Inflammatory macrophage treated with lipopolysaccharide for 1 hour (primary cell): ENCODE measurements at places on chromosomes 1 and 21.
A peak's percentile ranks its signal among the peaks of the same experiment; 100 is the strongest.

DNA sequence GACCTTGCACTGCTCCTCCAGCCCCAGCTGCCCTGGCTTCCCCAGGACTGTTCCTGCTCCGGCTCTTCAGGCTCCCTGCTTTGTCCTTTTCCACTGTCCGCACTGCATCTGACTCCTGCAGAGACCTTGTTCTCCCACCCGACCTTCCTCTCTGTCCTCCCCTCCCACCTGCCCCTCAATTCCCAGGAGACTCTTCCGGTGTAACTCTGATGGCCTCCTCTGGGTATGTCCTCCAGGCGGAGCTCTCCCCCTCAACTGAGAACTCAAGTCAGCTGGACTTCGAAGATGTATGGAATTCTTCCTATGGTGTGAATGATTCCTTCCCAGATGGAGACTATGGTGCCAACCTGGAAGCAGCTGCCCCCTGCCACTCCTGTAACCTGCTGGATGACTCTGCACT, 550 bp downstream of the ACKR1 start:
- no peak for DNase-seq

DNA sequence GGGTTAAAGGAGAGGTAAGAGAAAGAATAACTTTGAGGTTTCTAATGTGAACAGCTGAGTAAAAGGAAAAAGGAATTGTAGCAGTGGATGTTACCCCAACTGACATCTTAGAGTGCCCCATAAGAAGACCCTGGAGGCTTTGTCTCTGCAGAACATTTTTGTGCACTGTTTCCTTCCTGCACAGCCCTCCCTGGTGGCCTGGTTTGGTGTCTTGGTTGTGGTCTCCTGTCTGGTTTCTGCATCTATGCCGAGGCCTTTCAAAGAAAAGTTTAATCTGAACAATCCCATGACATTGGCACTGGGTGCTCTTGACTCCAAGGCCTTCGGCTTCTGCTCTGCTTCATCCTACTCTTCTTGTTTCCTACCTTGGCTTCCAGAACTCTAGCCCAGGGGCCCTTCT, 57.8 kb downstream of the RHOU start:
- DNase-seq: no peak

- DNase-seq: no peak
These were observed 78.7 kb downstream of the GREM2 start for GRCh38 chr1:240533154-240533780.

- no peak for DNase-seq
These were observed 28.5 kb downstream of the ETNK2 start for GRCh38 chr1:204123376-204123775.

GRCh38 chr21:39336457-39337008, 12.4 kb downstream of the HMGN1 start:
- DNase-seq: no peak

- no peak for DNase-seq
These were observed 20.7 kb downstream of the IRF2BP2 start for GRCh38 chr1:234589064-234589800.

GRCh38 chr1:165671526-165671925, 26.8 kb downstream of the ALDH9A1 start:
- DNase-seq: peak; percentile 79

GRCh38 chr1:29515170-29515955, 279.0 kb downstream of the PTPRU start:
- no peak for DNase-seq

DNA sequence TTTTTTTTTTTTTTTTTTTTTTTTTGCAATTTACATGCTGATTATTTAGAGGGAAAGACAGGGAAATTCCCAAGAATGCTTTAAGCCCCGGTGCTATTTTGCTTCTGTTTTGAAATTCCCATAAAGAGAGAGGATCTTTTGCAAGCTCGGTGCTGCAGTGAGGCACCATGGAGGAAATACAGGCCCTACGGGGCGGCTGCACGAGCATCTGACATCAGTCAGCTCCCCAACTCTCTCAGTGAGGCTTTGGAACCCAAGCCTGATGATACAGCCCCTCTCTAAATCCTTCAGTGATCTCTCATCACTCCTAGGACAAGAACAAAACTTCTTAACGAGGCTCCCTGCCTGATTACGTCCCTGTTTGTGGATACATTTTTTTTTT, 791 bp upstream of the CHI3L1 start:
- peak; percentile 97 for DNase-seq

DNA sequence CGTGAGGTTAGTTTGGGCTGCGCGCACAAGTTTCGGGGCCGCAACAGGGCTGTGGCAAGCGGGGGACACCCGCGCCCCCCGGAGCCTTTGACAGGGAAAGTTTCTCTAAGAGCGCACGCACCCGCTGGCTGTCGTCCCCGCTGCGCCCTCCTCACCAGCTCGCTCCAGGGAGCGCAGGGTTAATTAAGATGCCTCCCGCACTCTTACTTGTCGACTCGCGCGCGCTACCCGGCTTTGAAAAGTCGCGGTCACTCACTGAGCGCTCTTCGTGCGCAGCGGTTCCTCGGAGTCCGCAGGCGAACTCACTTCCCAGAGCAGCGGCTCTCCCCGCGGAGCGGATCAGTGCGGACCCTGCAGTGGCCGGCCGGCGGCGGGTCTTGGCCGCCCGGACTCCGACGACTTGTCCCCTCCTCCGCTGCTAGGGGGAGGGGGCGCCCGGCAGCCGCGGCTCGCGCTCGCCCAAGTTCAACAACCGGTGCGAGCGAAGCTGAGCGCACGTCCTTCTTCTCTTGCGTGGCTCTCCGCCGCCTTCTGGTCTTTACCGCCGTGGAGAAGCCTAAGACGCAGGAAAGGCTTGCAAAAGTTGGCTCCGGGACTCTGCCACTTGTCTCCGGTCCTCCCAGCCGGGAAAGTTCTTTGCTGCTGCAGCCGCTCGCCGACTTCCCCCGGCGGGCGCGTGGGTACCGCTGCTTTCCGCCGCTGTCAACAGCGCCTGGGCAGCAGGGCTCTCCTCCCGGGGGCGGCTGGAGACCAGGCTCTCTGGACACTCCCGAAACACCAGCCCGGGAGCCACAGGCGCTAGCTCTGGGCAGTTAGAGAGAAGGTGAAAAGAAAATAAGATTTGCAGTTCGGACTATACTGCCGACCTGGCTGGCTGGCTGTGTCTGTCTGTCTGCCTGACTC, 506 bp downstream of the JUN start:
- DNase-seq: peak; percentile 43

DNA sequence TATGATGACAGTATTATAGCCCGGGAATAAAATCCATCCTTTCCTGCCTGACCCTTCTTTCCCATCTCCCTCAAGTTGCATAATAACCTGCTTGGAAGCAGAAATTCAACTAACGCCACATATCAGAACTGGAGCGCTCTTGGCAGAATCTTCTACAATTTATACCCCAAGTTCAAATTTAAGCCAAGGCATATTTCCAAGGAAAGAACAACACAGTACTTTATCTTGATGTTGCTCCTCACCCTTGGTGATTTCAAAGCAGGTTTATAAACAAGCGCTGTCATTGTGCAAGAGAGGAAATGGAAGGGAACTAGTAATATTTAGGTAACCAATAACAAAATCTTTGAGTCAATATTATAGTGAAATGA, 38.0 kb upstream of the PTGFRN start:
- no peak for DNase-seq

DNA sequence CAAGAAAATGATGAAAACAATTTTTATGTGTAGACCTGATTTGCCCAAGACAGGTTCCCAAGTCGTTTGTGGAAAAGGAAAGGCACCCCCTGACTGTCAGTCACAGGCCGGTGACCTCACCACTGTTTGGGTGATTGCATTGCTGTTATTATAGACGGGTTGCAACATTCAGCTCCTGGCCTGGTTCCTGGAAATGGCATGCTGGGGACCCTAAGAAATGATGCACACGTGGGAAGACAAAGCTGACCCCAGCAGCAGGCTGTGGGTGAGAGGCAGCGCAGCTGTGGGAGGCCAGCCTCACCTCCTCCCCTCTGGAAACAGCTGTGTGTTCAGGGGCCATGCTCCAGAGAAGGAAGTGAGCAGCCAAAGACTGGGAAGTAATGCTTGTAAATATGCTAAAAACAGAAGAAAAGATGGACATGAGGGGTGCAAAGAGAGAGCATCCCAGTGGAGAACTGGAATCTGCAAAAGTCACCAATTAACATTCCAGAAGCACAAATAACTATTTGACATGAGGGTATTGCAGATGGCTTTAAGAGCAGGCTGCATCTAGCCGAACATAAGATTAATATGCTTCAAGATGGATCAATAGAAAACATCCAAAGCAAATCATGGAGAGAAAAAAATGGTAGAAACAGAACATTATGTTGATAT, 23.4 kb upstream of the ABCG1 start:
- peak; percentile 98 for DNase-seq

DNA sequence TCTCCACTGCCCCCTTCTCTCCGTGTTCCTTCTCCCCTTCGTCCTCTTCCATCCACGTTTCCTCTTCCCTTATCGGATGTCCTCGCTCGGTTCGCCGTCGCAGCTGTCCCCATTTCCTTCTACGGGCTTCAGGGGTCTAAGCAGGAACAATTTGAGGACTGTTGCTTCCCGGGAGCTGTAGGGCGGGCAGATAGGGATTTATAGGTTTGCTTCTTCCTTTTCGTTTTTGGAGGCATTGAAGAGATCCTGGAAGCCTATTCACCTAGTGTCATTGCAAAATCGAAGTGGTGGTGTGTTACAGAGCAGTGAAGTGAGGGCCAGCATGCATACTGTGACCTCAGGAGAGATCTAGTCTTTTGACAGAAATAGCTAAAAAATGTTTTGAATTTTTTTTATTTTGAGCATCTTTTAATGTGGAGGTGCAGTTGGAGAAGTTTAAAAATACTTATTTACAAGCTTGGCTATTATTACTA, 897 bp downstream of the ZYG11B start:
- peak; percentile 22 for DNase-seq

DNA sequence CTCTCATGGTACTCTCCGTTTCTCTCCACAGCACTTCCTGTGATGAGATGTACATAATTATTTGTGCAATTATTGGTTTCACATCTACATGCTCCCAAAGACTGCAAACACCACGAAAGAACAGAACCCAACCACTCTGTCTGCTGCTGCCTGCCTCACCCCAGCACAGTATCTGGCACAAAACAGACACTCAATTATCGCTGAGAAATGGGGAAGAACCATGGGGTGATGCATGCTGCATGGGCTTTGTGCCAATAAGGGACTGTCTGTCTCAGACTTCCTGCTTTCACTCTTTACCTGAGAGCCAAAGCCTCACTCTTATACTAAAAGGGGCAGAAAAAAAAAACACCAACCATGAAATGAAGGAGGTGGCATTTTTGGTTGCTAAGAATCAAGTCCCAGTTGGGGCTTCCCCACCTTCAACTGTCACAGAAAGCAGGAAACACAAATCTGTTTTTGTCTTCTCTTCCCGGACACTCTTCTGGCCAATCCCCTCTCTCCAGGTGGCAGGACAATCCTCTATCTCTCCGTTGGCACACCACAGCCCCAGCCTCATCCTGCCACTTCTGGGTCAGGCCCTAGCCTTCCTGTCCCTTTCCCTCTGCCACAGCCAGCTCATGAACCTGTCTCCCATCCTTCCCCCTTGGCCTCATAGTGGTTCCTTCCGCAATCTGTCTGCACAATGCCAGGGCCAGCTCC, 82.0 kb downstream of the TGFBR3 start:
- peak; percentile 11 for DNase-seq

GRCh38 chr1:245999697-246000637, 507.1 kb downstream of the SMYD3 start:
- DNase-seq: no peak

DNA sequence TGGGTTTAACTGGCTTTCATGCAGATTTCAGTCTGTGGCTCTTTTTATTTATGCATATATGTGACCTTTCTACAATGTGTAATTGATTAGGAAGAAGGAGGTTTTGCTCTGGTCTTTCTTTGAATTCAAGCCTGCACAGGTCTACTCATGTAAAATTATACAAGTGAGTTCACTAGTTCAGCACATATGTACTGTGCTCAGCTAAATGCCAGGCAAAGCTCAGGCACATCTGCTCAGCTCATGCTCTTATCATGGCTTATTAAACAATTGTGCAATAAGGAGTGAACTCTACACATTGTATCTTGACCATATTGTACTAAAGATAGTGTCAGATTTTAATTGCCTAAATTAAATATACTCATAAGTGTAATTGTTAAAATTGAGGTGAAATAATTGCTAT, 378.4 kb downstream of the ADGRL2 start:
- no peak for DNase-seq

- no peak for DNase-seq
These were observed 56.0 kb downstream of the KCNJ15 start for GRCh38 chr21:38312822-38313221.

DNA sequence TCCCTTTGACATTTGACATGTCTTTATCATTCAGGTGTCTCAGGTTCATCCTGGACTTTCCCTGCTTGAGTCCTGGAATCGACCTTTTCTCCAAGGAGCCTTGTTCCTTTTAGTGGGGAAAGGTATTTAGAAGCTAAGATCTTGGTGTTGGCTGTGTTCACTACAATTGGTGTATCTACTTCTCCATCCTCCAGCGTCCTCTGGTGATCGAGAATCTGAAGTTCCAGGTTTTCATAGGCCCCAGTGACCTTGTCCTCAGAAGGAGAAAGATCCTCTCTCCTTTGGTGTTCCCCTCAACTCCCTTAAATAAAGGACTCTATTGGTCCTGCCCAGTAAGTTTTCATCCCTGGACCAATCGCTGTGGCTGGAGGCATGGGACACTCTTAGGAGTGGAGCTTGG, 22.1 kb downstream of the MROH7 start:
- no peak for DNase-seq

- no peak for DNase-seq
These were observed 87.9 kb downstream of the ZZZ3 start for GRCh38 chr1:77594366-77595112.

DNA sequence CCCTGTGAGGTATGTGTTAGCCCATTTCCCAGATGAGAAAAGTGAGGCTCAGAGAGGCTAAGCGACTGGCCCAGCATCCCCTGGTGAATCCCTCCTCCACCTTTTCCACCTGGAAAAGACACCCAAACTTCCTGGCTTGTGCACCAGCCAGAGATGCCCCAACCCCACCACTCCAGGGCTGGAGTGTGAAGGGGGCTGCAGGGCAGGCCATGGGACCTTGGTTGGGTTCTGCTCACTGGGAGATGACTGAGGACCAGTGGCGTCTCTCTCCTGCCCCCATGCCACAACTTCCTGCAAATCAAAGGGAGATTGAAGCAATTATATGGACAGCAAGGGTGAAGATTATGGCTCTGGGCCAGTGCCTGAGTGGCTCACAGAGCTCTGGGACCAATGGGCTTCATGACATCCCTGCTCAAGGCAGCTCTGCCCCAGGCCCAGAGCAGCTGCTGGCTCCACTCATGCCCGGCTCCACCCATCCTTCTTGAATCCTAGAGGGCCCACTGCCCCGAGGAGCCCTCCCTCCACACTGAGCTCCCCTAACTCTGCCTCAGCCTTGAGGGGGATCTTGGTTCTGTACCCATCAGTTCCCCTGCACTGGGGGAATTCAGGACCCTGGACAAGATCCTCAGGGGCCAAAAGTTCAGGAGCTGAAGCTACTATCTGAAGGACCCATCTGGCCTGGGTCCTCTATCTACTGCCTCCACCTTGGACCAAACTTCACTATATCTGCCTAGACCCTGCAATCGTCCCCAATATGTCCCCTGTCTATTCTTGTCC, 416.9 kb downstream of the PTPRU start:
- no peak for DNase-seq

GRCh38 chr1:16021681-16022080, at the start of gene CLCNKA:
CLCNKA (plus strand) TSS chr1:16022036; CDS start chr1:16022620, 584 bp downstream.
- DNase-seq: no peak

- no peak for DNase-seq
These were observed 6.6 kb upstream of the CD46 start for GRCh38 chr1:207745285-207745684.
